OCI-LY7 (cell line): ENCODE measurements at places on chromosomes 2 and 18.
A peak's percentile ranks its signal among the peaks of the same experiment; 100 is the strongest.

DNA sequence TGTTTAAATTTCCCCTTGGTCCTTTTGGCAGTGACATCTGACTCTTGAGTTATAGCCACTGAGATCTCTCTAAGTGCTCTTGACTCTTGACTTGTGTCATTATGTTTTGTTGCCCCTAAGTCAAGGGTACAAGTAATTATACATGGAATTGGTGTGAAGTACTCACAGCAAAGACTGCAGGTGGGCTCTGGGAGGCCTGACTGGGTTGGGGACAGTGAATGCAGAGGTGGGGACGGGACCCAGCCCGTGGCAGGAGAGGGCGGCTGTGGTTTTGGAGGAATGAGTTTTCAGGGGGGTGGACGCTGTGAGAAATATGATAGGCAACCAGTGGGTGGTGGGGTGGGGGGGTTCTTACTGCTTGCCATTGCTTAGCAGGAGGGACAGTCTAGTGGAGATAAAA, 97.8 kb downstream of the NCK2 start:
- DNase-seq, result no peak

- no peak for DNase-seq
Measured at GRCh38 chr2:166148500-166149400, 20.9 kb upstream of the SCN1A start.

- DNase-seq, result no peak
Measured at GRCh38 chr2:12883906-12884305, 167.2 kb downstream of the TRIB2 start.

DNA sequence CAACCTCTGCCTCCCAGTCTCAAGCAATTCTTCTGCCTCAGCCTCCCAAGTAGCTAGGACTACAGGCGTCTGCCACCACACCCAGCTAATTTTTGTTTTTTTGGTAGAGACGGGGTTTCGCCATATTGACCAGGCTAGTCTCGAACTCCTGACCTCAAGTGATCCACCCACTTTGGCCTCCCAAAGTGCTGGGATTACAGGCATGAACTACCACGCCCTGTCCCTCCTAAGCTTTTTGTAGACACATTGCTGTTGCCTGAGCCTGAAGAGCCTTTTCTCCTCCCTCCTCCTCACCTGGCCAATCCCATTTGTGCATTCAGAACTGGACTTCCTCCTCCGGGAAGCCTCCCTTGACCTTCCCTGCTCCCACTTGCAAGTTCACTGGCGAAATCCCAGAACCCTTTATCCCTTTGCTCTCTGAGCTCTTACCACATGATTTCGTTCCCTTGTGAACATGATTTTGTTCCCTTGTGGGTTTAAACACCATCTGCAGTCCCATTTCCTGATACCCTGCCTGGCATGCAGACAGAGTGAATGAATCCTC, 2.6 kb downstream of the C2orf72 start:
- no peak for DNase-seq

GRCh38 chr18:68701353-68701752, 13.6 kb downstream of the TMX3 start:
- DNase-seq, result no peak

GRCh38 chr2:47152803-47153202, 2.3 kb downstream of the STPG4 start:
- no peak for DNase-seq

- DNase-seq, result no peak
Measured at GRCh38 chr2:219087361-219087760, 26.6 kb upstream of the IHH start.

DNA sequence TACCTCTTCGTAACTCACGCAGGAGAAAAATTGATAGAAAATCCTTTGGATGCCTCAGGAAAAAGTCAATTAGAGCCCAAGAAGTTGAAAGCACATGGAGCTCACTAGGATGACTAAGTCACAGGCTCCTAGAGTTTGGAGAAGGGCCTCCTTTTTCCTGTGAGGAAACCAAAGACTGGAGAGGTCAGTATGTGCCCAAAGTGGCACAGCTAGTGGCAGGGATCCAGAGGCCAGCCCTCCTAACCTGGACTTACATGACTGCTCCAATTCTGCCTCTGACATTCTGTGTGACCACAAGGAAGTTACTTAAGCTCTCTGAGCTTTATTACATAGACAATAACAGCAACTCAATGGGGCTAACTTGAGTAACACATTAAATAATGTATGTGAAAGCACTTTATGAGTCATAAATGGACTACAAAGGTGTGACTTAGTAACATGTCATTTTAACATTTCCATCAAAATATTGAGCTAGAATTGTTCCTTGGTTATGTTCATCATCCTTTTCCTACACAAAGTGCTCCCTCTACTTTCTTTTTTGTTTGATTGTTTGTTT, 91.6 kb downstream of the DHRS9 start:
- DNase-seq, result no peak

DNA sequence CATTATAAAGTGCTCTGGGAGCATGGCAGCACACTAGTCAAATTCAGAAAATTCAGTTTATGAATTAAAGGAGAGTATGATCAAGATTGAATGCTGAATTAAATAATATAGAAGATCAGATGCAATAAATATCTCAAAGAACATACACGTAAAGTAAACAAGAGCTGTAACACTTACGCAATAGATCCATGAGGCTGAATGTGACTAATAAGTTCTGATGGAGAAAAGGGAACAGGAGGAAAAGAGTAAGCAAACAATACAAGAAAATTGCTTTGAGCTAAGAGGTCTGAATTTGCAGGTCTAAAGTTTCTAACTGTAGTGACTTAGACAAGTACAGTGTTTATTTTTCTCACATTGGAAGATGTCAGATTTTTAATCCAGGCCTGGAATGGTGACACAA, 646.7 kb upstream of the ZNF804A start:
- no peak for DNase-seq

- DNase-seq, result no peak
Measured at GRCh38 chr2:84878896-84879583, 1.8 kb downstream of the TRABD2A start.

GRCh38 chr2:217666338-217666737, 336.5 kb downstream of the TNS1 start:
- no peak for DNase-seq

DNA sequence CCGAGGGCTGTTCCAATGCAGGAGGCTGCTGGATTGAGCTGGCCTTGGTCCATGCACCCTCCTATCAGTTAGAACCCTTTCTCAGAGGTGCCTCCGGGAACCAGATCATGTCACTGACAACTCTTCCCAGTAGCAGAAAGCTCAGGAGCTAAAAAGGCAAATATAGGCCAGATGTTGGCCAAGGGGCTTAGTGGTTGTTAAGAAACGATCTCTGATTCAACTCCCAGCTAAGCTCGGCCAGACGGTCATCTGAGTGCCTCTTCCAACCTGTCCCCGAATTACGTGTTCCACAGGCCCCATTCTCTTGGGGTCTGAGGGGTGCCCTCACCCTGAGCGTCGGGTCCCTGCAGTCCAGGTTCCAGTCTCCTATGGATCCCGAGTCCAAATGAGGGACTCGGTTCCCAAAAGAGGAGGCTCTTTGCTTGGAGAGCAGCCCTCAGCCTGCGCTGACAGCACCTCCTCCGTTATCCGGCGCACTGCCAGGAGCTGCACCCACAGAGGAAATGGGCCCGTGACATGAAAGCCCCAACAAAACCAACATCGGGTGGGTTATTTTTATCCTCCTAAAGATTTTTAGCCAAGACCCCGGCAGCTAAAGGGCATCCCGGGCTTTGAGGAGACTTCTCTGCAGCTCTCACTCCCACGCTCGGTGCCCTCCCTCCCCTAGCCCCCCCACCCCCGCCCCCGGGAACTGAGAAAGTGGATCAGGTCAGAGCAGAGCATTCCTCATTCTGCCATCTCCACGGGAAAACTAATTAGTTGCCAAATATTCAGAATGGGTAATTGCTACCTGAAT, 106.6 kb upstream of the ID2 start:
- peak; percentile 84 for DNase-seq

GRCh38 chr2:113203217-113203530, 29.4 kb downstream of the PSD4 start:
- DNase-seq, result no peak

DNA sequence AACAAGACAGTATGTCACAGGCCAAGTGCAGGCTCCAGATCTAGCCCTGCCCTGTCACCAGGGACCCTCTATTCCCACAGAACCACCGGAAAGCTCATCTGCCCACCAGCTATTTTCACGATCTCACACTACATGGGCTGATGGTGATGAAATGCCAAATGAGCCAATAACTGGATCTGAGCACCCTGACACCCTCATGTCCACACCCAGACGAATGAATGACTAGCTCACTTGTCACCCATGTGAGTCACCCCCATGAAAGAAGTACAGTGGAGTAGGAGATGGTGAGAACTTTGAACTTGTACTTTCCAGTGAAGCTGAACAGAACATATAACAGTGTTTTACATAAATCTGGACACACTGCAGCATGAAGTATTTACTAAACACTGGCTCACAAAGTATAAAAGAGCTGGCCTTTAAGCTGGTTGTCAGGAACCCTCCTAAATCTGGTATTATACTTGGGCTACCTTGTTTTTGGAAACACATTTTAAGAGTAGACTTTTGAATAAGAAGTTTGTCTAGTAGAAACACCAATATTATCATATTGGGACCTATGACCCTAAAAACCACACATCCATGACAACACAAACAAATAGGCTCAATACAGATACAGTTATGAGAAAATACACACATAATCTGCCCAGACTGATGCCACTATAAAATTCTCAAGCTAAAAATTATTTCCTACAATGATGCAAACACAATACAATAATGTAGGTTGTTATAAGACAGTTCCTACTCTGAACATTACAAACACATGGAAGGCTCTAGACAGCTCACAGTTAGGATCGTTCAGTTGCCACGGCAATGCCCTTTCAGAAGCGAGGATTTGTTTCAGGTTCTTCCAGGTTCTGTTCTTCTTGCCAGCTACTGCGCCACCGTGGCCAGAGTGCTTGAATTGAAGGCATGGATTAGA, 19.0 kb downstream of the INO80C start:
- no peak for DNase-seq

DNA sequence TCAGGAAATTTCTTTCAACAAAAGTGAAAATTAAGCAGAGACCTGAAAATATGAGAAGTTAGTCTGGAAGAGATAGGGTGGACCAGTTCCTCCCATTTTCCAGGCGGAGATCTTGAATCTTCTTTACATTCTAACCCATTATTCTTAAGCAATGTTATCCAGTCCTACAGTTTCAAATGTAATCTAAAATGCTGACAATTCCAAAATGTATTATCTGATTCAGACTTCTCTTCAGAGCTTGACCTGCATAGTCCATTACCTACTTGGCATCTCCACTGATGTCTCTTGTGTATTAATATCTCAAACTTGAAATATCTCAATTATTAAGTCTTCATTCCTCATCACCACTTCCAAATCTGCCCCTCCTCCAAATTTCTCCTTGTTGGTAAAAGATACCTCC, 28.4 kb upstream of the SLC39A10 start:
- DNase-seq, result no peak

DNA sequence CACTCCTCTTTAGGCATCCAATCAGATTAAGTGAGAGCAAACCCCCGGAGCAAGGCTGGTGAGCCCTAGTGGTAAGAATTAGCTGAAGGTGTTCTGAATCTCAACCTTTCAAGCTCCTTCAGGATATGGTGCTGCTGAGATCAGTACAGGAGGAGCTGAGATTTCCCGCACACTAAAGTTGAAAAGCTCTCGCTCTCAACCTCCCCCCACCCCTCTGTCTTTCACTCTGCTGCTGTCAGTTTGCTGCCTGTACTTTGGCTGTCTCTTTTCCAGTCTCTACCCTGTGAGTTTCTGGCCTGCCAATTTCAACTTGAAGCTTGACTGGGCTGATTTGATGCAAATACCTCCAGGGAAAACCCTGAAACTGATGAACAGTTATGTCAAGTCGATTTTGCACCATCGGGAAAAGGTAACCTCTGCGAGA, 15.7 kb downstream of the ZEB2 start:
- DNase-seq, result no peak

GRCh38 chr18:73980289-73980979, 167.2 kb downstream of the FBXO15 start:
- no peak for DNase-seq

DNA sequence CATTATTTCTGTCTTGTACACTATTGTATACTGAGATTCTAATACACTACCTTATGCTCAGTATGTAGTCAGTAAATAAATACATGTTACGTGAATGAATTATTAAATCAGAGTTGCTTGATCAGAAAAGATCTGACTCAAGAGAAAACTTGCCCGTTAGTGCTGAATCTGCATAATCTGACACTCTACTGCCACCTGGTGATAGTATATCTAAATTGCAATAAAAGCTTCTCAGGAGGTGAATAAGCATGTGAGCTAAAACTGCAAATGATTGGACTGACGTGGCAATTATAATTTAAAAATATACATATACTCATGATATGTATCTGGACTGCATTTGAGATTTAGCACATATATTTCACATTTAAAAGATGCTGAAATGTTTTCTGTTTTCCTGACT, 70.4 kb downstream of the KIAA1328 start:
- peak; percentile 11 for DNase-seq

GRCh38 chr2:64848945-64849344, 140.3 kb upstream of the SLC1A4 start:
- DNase-seq, result no peak

GRCh38 chr2:96241227-96241626, 24.6 kb downstream of the TMEM127 start:
- DNase-seq, result peak; percentile 72

DNA sequence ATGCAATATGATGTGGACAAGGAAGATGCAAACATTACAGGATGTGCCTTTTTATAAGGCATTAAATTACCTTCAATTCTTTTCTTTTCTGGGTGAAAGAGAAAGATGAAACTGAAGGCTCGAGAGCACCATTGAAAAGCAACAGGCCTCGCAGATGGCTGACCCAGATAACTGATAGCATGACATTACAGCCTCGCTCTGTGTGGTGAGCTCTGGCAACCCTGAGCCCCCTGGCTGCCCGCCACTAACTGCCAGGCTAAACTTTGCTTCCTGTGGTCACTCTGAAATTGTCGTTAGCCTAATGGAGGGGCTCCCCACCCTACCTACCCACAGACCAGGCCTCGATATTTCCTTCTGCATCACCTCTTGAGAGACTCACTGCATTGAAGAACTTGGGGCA, 516.8 kb upstream of the FANCL start:
- DNase-seq, result no peak

DNA sequence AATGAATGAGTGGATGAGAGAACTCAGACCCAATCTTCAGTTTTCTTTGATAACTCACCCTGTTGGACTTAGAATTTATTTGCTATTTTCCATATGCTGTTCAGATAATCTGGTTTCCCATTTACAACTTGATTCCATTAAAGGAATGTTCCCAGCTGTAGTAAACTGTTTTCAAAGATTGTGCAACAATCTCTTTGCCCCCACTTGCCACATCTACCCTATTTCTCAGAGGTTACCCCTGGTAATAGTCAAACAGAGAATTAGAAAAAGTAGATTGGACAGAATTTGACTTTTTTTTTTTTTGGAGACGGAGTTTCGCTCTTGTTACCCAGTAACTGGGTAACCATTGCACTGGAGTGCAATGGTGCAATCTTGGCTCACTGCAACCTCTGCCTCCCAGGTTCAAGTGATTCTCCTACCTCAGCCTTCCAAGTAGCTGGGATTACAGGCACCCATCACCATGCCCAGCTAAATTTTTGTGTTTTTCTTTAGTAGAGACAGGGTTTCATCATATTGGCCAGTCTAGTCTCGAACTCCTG, 93.4 kb upstream of the SIX2 start:
- DNase-seq, result no peak

- no peak for DNase-seq
Measured at GRCh38 chr18:52489396-52490306, 149.7 kb downstream of the DCC start.

- DNase-seq, result no peak
Measured at GRCh38 chr2:18605115-18605514, 15.7 kb upstream of the NT5C1B start.
